NCI-H2107 (cell line): ENCODE measurements at places on chromosomes 4 and X.

- peak; percentile 40 for DNase-seq
Measured at GRCh38 chrX:41781500-41781899, 57.5 kb downstream of the GPR82 start.

DNA sequence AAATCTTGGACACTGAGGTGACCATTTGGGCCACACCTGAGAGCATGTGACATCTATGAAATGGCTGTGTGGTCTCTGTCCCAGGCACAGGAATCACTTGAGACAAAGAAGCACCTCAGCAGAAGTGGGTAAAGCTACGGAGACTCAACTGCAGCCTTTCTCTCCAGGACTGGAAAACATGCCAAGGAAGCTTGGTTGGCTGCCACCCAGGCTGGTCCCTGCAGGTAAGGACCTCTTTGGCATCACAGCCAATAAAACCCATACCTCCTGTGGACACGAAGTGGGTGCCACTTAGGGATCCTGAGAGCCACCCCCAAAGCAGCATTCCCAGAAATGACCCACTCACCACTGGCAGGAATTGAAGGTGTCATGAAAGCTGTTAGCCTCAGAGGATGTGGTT lies 74.6 kb downstream of the LEF1 start:
- no peak for DNase-seq

GRCh38 chrX:9196961-9197640 lies 163.2 kb upstream of the FAM9B start:
- DNase-seq = no peak

- no peak for DNase-seq
Measured at GRCh38 chrX:109373468-109373867, 108.4 kb downstream of the GUCY2F start.

GRCh38 chrX:10379878-10380277 lies 223.1 kb downstream of the CLCN4 start:
- no peak for DNase-seq

GRCh38 chrX:69232945-69233344 lies 67.7 kb upstream of the PJA1 start:
- DNase-seq = no peak

DNA sequence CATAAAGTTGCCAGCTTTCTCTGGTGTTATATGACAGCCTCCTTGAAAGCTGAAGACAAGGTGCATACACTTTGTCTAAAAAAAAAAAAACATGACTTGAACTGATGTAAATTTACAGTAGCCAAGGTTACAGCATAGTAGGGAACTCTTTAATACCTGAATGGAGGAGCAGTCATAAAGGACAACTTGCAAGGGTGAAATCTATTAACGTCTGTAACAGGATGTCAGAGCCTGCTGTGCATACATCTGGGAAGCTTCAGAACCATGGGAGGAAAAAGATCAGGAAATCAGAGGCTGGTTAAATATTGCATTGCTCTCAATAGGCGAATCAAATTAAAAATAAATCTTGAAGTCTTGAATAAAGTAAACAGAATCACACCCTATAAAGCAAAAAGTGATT lies 484.0 kb upstream of the CTSO start:
- DNase-seq = no peak

- no peak for DNase-seq
Measured at GRCh38 chr4:168609369-168609768, 112.5 kb downstream of the PALLD start.

GRCh38 chr4:93660036-93660435 lies 168.5 kb upstream of the ATOH1 start:
- no peak for DNase-seq

DNA sequence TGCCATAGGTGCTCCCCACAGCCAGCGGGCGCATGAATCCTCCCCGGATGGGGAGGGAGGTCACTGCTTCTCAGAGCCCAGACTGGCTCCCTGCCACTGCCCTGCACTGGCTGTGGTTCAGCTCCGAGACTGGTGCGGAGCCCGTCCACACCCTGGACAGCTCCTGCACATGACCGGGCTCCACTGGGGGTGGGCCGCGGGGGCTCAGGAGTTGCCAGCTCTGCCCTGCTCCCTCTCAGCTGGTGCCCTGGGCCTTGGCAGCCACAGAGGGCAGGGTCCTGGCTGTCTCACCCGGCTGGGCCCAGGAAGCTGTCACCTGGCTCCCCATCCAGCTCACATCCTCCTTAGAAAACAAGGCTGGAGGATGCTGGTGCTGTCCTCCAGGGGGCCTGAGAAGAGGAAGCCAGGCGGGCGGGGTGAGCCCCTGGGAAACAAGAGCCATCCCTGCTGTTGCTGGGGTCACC lies 64.9 kb upstream of the ADRA2C start:
- no peak for DNase-seq

- DNase-seq = no peak
Measured at GRCh38 chr4:92506933-92507332, 203.2 kb downstream of the GRID2 start.

GRCh38 chr4:3858046-3858730 lies 92.0 kb downstream of the ADRA2C start:
- no peak for DNase-seq

- DNase-seq = no peak
Measured at GRCh38 chr4:95068401-95068800, 310.6 kb downstream of the BMPR1B start.

- DNase-seq = no peak
Measured at GRCh38 chr4:76260571-76260970, 9.1 kb downstream of the FAM47E start.

DNA sequence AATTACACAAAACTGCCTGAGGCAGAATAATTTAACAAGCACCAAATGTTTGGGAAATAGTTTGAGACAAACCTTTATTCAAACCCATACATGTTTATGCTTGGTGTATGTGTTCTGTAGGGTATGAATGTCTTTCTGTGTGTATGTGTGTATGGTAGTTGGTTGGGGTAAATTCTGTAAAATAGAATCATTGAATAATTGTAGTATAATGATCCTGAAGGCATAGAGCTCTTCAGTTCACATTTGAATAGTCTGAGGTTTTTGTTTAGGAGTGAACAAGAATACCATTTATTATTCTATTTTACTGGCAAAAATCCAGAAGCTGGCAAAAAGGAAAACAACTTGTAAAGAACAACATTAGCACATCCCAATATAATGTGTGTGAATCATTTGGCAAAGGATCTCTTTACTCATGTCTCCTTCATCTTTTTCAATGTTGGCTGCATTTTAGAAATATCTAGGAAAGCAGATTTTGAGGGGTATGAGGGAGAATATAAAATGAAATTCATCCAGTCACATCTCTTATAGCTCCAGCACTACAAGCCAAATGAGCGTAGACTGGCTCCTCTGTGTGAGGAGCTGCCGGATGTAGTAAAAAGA lies 360.0 kb downstream of the CHIC1 start:
- no peak for DNase-seq

DNA sequence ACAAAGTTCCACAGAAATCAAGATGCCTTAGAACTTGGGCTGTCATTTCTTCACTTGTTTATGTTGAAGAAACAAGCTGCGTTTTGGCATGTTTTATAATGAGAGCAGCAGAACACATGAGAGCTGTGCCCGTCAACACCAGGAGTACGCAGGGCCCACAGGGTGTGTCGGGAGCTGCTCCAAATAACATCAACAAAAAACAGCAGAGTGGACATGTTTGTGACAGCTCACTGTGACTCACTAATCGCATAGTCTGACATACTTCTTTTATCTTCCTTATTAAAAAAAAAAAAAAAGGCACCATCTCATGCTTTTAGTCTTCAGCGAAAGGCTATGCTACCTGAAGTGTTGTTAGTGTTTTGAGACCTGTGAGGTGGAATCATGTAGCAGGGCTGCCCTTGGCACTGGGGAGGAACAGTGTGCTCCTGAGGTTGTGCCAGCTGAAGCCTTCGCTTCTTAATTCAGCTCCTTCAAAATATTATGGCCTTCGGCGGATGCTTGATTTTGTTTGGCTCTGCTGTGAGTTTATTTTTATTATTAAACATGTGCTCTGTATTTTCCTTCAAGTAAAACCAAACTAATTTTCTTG lies 32.8 kb downstream of the FHDC1 start:
- no peak for DNase-seq

DNA sequence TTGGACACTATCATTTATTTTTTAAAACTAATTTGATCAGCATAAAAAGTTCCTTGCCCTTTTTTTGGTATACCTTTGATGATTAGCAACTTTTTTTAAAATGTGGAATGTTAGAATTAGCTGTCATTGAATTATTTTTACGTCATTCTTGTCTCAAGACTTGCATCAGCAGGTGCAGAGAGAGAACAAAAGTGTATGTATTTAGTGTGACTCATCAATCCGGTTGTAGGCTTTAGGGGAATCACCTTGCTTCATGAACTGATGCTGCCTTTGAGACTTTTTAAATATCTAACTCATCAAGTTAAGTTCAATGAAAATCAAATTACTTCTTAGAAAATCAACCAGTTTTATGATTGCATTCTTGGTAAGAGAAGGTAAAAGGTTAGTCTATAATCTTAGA lies 125.1 kb downstream of the ARX start:
- DNase-seq = no peak

GRCh38 chr4:17866810-17867209 lies 56.0 kb downstream of the NCAPG start:
- DNase-seq = no peak

DNA sequence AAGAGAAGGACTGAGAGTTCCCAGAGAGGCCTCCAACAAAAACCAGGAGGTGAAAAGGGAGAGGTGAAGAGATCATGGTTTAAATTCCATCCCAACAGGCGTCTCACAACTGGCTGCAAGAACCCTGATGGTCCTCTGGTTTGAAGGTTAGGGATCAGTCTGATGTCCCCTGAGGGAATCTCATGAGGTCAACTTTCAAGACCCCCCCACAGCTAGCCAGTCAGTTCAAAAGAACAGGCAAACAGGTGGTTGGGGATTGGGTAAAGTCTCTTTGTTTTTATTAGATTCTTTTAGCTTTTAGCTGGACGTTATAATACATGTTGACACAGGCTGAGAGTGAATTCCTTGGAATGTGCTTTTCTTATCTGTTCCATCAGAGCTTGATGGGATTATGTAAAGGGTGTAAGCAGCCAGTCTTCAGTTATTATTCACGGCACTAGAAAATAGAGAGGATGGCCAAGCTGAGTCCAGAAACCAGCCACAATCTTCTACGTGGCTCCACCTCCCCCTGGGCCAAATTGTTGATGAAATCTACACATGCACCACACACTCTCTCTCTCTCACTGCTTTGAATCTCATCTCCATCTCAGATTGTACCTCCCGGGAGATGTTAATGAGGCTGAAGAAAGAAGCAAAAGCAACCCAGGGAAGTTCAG lies 20.8 kb downstream of the ENPP6 start:
- no peak for DNase-seq

DNA sequence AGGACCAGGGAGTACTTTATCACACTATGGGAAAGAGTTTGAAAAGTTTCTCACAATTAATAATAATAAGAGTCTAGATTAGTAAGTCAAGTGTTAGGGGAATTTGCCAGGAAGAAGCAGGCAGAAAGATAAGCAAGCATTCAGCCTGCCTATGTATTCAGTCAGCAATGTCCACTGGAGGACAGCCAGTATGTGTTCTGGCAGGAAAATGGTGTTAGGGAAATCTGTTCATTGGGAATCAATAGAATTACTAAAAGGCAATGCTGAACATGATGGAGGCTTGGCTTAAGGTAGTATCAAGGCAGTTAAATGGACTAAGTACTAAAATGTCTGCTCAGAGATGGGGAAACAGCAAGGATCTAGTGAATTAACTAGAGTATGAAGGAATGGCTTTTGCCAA lies 221.2 kb downstream of the PPP4R3C start:
- no peak for DNase-seq

DNA sequence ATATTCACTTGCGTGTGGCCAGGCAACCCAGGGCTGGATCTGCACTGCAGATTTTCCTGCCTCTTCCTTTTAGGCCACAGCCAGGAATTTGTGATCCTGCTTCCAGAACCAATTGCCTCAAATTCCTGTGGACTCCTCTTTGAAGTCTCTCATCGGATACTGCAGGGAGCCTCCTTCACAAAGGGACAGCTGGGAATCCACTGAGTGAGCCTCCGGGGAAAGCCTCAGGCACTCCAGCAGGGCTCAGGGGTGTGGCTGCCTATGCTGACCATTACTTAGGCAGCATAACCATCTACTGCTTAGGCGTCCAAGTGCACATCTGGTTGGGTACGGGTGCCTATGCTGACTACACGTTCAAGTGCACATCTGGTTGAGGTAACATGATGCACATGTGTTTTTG lies 321.5 kb downstream of the NLGN4X start:
- no peak for DNase-seq

- no peak for DNase-seq
Measured at GRCh38 chr4:13349096-13349495, 135.0 kb downstream of the RAB28 start.

DNA sequence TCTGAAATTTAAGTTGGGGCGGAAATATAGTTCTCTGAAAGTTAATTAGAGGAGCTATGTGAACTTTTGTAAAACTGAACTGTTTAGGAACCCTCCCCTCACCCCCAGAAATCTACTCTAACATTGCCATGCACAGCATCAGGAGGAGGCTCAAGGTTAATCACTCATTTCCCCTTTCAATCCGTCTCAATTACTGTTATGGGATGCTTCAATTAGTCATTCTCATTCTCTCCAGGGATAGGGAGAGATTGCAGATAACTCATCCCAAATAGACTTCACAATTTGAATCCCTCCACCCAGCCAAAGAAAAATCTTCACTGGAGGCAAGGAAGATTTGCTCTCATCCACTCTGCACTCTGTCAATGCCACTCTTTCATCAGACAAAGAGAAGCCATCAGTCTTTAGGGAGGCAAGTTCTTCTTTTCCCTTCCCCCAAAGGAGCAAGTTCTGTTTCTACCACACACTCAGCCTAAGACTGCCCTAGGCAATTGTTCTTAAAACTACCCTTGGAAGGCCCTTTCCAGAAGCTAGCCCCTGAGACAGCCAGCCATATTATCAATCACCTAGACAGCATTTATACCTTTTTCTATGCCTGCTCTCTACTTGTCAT lies 140.4 kb downstream of the SLC10A7 start:
- DNase-seq = no peak

DNA sequence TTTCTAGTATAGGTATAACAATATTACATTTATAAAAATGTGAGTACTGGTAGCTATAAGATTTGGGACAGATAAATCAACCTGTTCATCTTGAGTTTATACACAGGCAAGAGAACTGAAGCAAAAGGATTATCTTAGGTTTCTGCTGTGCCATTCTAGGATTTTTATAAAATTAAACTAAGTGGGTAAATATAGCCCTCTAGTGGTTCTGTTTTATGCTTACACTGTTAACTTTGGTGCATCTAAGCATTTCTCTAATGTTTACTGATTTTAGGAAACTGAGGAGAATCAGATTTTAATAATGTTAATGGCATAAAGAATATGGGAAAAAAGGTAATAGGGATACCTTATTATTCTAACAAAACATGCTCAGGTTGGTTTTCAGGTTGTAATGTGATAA lies 1.1 kb upstream of the RRH start:
- no peak for DNase-seq
